RCC 7860 (cell line): ENCODE measurements at places on chromosomes 1 and 21.

GRCh38 chr1:21468599-21468998 is 28.7 kb downstream of the NBPF3 start:
- no peak for DNase-seq

DNA sequence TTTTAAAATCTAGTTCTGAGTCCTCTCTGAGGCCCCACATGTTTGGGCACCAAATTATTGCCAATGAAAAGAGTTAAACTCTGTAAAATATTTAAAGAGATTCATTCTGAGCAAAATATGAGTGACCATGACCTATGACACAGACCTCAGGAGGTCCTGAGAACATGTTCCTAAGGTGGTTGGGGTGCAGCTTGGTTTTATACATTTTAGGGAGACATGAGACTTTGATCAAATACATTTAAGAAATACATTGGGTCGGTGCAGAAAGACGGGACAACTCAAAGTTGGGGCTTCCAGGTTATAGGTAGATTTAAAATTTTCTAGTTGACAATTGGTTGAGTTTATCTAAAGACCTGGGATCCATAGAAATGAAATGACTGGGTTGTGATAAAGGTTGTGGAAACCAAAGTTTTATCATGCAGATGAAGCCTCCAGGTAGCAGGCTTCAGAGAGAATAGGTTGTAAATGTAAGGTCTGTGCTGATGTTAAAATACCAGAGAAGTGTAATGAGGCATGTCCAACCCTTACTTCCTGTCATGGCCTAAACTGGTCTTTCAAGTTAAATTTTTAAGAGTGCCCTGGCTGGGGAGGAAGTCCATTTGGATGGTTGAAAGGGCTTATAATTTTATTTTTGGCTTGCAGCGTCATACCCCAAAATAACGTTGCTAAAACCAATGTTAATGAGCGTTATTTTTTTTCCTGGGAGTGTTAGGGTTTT is 274.9 kb downstream of the NUF2 start:
- DNase-seq, result no peak

DNA sequence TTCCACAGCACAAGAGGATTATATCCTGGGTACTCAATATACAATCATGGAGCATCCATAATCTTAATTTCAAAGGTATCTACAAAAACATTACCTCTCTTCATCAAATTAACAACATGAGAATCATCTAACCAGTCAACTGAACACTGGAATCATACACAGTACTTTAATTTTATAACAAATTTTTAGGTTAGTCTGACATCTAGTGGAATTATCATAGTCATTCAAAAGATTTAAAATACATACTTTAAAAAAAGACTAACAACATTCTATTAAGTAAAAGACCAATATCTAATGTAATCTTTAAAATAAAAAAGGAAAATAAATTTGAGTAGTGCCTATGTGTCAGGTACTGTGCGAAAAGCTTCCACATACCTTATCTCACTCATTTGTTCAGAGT is 16.8 kb upstream of the SH3GLB1 start:
- no peak for DNase-seq

GRCh38 chr1:106721790-106722189 is 334.7 kb upstream of the PRMT6 start:
- no peak for DNase-seq

- no peak for DNase-seq
Measured at GRCh38 chr1:177741476-177741875, 228.4 kb downstream of the SEC16B start.

- DNase-seq, result no peak
Measured at GRCh38 chr21:35563885-35564451, 496.4 kb downstream of the SETD4 start.

DNA sequence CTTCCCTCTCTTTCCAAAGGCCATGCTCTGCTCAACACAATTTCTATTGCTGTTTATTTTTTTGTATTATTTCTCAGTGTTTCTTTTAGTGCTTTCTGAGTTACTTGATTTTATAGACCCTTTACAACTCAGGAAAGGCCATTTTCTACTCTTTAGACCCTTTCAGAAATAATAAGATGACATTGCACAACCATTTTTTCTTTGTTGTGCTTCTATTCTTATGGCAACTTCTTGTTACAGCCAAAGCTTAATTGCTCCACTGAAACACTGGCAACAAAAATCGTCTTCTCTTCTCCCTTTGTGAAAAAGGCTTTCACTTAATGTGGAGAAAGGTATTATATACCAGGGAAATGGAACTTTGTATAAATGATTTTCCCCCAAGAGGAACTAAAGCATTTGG is 39.0 kb upstream of the SAMSN1 start:
- no peak for DNase-seq

- no peak for DNase-seq
Measured at GRCh38 chr1:113692824-113693431, 66.4 kb downstream of the PHTF1 start.

DNA sequence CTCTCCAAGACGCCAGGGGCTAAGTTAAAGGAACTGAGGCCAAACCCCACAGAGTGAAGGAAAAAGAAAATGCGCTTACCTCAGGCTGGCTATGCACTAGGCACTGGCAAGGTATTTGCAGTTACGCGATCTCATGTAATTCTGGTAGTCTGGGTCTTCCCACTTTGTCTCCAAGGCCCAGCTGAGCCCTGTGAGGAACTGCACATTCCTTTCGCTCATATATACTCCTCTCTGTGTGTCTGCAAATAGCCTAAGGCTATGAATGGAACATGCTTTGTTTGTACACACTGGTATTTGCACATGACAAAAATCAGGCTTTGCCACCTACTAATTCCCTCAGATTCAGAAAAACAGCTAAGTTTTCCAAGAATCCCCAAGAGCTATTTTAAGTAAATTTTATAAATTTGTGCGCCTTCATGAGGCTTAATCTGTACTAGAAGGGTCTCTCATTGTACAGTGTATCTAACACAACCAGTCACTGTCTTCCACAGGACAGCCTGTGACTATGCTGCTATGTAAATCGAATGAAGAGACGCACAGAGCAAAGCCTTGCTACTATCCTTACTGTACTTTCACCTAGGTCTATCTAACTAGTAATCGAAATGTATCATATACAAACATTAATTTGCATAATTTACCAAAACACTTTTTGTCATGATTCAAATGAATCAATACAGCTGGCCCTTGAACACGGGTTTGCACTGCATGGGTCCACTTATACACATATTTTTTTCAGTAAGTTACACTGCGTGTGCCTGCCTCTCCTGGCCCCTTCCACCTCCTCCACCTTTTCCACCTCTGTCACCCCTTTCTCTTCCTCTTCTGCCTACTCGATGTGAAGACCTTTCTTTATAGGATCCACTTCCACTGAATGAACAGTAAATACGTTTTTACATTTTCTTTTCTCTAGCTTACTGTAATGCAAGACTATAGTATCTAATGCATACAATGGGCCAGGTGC is 87.0 kb downstream of the SIPA1L2 start:
- no peak for DNase-seq

GRCh38 chr21:35811191-35811806 is 249.0 kb downstream of the SETD4 start:
- DNase-seq, result no peak

GRCh38 chr1:74995821-74996220 is 138.4 kb upstream of the LHX8 start:
- no peak for DNase-seq

DNA sequence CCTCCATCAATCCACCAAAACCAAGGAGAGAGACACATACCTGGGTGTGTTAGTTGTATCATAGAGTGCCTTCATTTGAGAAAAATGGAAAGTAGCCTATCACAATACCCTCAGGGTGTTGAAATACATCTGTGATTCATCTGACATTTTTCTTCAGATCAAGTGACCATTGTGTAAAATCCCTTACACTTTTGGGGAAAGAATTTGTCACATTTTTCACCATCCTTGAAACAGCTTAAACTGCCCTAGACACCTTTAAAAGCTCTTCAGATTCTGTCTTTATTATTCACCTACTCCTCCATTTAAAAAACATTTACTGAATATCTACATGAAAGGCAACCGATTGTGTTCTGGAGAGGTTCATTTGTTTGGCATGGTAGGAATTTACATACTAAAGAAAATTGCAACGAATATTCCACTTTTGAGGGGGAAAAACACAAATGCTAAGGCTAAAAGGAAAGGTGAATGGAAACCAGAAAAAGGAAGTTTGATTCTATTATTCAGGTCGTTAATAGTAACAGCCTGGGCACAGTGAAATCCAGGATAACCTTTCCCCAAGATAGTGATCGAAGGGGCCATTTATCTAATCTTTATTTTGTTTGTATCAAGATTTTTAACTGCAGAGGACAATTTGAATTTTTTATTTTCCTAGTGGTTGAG is 70.4 kb upstream of the SAMSN1 start:
- no peak for DNase-seq

DNA sequence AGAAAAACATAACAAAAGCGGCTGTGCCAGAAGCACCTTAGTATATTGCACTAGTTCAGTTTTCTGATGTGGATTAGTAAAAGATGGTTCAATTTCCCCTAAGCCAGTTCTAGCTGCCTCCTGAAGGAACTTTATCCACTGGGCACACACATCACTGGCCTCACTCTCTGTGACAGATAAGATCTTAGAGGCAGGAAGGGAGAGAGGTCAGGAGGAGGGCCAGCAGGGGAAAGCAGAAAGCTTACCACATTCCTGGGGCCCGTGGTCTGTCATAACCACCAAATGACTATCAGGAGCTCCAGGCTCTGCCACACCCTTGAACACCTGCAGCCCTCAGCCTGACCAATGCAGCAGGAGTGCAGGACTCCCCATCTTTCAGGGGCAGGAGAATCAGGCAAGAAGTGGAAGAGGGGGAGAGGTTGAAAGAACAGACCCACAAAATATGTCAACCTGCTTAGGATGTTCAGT is 37.8 kb downstream of the LRRC71 start:
- no peak for DNase-seq

- no peak for DNase-seq
Measured at GRCh38 chr21:20272791-20273362, 725.3 kb upstream of the NCAM2 start.

DNA sequence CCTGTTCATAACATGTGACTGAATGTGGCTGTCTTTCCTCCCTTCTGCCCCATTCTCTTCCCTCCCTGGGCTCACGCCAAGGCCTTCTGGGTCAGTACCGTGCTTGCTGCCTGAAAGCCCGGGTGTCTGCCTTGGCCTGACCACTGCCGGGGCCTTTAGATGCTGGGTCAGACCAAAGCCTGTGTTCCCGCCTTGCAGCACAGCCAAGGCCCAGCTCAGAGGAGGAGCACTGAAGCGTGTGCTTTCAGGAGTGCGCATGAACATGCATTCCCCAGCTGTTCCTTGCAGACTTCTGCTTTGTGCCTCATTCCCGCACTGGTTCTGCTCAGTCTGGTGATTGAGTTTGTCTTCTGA is 27.0 kb upstream of the SARS1 start:
- DNase-seq, result no peak

GRCh38 chr1:93938461-93939145 is 29.4 kb upstream of the GCLM start:
- DNase-seq, result no peak

GRCh38 chr1:206745301-206745700 is 25.3 kb upstream of the IL19 start:
- DNase-seq, result no peak

- no peak for DNase-seq
Measured at GRCh38 chr1:202348005-202348508, 442 bp upstream of the PPP1R12B start.

- DNase-seq, result no peak
Measured at GRCh38 chr1:90347366-90347765, 352.5 kb downstream of the ZNF326 start.

DNA sequence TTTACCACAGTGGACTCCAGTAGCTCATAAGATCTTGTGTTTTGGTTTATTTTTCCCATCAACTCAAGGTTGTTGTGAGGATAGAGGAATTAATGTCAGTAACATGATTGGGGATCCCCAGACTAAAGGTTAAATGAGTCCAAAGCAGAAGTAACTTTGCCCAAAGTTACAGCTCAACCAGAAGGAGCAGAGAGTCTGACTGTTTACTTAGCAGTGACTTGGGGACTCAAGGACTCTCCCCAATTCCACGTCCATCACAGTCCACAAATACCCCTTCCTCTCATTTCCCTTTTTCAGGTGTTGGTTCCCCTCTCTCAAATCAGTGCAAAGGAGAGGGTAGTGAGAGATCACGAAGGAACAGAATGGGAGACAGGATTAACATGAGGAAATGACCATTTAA is 4.0 kb upstream of the ETV3 start:
- no peak for DNase-seq

- DNase-seq, result no peak
Measured at GRCh38 chr21:20551939-20552338, 446.3 kb upstream of the NCAM2 start.

DNA sequence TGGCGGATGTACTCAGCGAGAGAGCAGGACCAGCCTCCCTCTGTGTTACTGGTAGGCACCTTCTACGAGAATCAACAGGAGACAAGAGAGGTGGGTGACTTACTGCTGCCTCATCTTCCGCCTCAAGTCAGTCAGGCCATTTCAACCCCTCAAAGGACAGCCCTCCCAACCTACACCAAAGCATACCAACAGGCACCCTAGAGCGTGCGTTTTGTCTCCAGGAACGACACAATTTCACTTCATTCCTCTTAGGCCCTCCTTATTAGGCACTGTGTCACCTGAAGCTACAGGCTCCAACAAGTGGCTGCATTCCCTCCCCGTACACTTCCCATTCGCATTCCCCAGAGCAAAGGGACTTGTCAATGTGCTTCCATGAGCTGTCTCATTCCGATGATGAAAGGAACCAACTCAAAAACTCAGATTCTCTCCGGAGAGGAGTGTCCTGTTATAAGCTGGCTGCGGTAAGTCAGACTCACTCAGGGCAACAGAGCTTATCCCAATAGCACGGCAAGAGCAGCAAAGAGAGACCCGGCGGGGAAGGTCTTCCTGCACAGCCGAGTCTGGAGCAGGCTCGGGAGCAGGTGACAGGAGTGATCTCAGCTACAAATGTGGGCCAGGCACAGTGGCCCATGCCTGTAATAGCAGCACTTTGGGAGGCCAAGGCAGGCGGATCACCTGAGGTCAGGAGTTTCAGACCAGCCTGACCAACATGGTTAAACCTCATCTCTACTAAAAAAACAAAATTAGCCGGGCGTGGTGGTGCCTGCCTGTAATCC is 120.6 kb upstream of the IFFO2 start:
- DNase-seq, result no peak

DNA sequence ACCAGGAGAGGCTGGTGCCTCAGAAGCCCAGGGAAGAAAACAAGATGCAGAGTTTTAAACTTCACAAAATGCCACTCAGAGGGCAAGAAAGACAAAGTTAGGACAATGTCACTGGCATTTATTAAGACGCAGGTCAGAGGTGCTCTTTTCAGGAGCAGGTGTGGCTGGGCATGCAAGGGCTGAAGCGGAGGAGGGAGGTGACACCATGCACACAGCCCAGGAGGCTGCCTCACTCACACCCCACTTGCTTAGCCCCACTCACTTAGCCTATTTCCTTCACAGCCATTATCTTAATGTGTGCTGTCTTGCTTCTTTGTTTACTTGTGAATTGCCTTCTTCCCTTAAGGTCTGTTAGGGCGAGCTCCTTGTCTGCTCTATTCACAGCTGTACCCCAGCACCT is 17.2 kb downstream of the HIVEP3 start:
- peak; percentile 18 for DNase-seq

GRCh38 chr1:34984793-34985608 is at the start of gene TMEM35B:
TMEM35B (minus strand) TSS chr1:34985347; CDS start chr1:34985305, 42 bp downstream.
- DNase-seq, result peak; percentile 38

- no peak for DNase-seq
Measured at GRCh38 chr1:79760531-79760930, 754.0 kb upstream of the ADGRL4 start.

- no peak for DNase-seq
Measured at GRCh38 chr1:100730130-100730529, 10.6 kb downstream of the VCAM1 start.
